M059J (cell line): ENCODE measurements at places on chromosomes 11 and 22. TPM values are rescaled to one million over a fixed set of nuclear protein-coding genes. Genes with fewer than 3 reads are reported as not detected.

The SIPA1 gene
- 8.7 and 22.7 TPM in 2 replicates for total RNA-seq

The SLC25A18 gene
- 0.71 and 0.81 TPM in 2 replicates for total RNA-seq

- no peak for DNase-seq
These were observed at the start of gene TRIM29 for GRCh38 chr11:120137611-120138521. Gene TRIM29, minus strand, starts transcription at chr11:120138113. Its CDS starts 82 bp downstream, at chr11:120138031.

GRCh38 chr11:124837491-124837856 is 27.8 kb upstream of the ROBO3 start:
- peak; percentile 79 for DNase-seq

The ARSA gene
- total RNA-seq: 6.2 and 10.9 TPM in 2 replicates

DNA sequence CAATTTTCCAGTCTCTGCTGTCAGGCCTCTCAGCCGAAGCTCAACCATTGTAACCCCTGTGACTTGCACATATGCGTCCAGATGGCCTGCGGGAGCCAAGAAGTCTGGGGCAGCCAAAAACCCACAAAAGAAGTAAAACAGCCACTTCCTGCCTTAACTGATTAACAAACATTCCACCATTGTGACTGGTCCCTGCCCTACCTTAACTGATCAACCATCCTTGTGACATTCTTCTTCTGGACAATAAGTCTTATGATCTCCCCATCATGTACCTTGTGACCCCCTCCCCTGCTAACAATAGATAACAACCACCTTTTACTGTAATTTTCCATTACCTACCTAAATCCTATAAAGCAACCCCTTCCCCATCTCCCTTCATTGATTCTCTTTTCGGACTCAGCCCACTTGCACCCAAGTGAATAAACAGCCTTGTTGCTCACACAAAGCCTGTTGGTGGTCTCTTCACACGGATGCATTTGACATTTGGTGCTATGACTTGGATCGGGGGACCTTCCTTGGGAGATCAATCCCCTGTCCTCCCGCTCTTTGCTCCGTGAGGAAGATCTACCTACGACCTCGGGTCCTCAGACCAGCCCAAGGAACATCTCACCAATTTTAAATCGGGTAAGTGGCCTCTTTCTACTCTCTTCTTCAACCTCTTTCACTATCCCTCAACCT is 1.3 kb upstream of the NDUFC2 start:
- peak; percentile 89 for DNase-seq

The MN1 gene
- 1.2 and 2.8 TPM in 2 replicates for total RNA-seq

DNA sequence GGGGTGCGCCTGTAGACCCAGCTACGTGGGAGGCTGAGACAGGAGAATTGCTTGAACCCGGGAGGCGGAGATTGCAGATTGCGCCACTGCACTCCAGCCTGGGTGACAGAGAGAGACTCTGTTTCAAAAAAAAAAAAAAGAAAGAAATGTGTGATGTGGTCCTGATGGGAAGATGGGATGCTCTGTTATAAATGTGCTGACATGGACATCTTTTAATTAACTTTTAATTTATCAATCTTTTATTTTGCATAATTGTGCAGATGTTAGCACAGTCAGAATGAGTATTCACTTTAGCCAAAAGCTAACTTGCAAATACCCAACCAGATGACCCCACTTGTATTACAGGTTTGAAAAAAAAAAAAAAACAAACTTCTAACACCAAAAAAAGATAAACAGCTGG is 23.8 kb upstream of the USP47 start:
- no peak for DNase-seq

DNA sequence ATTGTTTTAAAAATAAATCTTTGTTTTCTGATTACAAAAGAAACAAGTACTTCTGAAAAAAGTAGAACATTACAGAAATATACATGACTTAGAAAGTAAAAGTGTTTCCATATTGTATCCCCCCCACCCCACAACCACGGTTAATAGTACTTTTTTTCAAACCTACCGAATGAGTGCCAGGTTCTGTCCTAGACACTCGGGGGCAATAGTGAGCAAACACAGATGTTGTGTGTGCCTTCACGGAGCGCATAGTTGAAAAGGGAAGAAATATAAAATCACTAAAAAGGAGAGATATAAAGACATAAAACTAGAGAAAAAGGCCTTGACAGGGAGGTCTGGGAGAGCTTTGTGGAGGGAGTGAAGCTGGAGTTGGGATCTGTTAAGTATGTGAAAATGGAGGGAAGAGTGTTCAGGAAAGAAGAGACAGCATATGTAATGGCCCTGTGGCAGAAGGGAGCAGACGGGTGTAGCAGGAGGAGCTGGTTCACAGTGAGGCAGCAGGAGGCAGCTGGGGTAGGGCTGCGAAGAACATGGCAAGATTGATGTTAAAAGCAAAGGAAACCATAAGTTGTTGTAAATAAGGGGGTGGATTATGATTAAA is 42.1 kb upstream of the ALX4 start:
- no peak for DNase-seq

The FAM180B gene
- total RNA-seq: not detected in 2 replicates

DNA sequence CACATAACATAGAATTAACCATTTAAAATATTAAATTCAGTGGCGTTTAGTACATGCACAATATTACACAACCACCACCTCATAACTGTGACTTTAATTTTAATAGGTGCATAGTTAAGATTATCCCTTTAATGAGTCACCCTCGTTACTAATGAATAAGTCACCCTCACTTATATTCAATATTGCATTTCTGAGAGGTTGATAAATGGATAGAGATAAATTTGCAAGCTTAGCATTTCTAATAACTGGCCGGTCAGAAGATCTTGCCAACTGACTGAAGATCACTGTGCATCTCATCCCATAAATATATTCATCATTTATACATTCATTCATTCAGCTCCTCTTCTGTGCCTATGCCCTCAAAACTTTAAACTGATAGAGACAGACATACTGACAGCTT is 243.7 kb downstream of the TTC28 start:
- DNase-seq: no peak

GRCh38 chr22:48444320-48445112 is 1383.2 kb downstream of the BRD1 start:
- peak; percentile 15 for DNase-seq

DNA sequence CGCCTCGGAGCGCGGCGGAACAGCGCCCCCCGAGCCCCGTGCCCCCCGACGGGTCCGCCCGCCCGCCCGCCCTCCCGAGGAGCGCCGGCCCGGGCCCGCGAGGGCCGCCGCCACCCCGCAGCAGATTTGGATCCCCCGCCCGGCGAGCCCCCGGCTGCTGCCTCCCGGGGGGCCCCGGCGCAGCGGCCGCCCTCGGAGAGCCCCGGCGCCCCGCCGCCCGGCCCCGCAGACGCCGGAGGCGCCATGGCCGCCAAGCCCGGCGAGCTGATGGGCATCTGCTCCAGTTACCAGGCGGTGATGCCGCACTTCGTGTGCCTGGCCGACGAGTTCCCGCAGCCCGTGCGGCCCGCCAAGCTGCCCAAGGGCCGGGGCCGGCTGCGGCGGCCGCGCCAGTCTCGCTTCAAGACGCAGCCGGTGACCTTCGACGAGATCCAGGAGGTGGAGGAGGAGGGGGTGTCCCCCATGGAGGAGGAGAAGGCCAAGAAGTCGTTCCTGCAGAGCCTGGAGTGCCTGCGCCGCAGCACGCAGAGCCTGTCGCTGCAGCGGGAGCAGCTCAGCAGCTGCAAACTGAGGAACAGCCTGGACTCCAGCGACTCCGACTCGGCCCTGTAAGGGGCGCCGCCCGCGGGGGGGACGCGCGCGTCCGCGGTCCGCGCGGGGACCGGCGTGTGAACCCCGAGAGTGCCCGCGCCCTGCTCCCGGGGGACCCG is 380 bp downstream of the C11orf96 start:
- DNase-seq: peak; percentile 55

GRCh38 chr11:61116426-61117167 is 14.3 kb downstream of the CD5 start:
- no peak for DNase-seq

- DNase-seq: no peak
These were observed 141.9 kb downstream of the CSNK2A3 start for GRCh38 chr11:11211186-11211585.

GRCh38 chr22:49006207-49007012 is 821.3 kb downstream of the BRD1 start:
- no peak for DNase-seq

The KLHDC7B gene
- total RNA-seq: 0.02 and 0.37 TPM in 2 replicates

- DNase-seq: no peak
These were observed 31.8 kb downstream of the FAM118A start for GRCh38 chr22:45341498-45341897.

- DNase-seq: no peak
These were observed 5.7 kb downstream of the SAA4 start for GRCh38 chr11:18230859-18231258.

DNA sequence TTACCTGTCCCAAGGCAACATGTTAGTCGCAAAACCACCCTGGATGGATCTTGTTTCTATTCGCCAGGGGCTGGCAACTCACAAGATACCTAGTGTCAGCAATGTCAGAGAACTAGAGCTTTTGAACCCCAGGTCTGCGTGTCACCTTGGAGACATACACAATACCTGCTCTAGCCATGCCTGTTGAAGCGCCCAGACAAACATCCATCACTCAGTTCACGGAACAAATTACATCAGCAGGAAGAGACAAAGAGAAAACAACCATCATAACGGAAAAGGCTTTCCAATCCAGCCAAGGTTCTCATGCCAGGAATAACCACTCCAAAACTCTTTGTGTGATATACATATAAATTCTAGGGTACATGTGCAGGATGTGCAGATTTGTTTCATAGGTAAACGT is 2.2 kb downstream of the CD59 start:
- DNase-seq: peak; percentile 34

DNA sequence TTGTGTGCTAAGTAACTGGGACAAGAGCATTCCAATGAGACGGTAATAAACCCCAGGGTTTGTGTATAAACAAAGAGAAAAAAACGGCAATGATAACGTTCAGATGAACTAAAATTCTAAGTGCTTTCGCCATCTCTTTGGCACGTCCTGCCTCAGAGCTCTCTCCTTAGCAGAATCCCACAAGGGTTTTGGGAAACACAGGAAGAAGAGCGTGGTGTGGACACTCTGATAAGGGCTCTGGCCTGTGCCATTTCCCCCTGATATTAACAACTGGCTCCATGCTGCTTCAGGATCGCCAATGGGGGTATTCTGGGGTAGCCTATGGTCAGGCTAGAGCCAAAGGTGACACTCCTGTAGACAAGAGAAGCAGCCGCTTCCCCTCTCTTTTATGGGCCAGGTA is 18.4 kb downstream of the ABCC8 start:
- no peak for DNase-seq

- DNase-seq: no peak
These were observed 25.8 kb downstream of the SWAP70 start for GRCh38 chr11:9689721-9690120.

GRCh38 chr22:23055449-23056179 is 14.7 kb upstream of the GNAZ start:
- DNase-seq: no peak

GRCh38 chr11:112745973-112746372 is 215.2 kb upstream of the NCAM1 start:
- no peak for DNase-seq

- no peak for DNase-seq
These were observed 4.3 kb downstream of the KRTAP5-6 start for GRCh38 chr11:1701091-1701807.

DNA sequence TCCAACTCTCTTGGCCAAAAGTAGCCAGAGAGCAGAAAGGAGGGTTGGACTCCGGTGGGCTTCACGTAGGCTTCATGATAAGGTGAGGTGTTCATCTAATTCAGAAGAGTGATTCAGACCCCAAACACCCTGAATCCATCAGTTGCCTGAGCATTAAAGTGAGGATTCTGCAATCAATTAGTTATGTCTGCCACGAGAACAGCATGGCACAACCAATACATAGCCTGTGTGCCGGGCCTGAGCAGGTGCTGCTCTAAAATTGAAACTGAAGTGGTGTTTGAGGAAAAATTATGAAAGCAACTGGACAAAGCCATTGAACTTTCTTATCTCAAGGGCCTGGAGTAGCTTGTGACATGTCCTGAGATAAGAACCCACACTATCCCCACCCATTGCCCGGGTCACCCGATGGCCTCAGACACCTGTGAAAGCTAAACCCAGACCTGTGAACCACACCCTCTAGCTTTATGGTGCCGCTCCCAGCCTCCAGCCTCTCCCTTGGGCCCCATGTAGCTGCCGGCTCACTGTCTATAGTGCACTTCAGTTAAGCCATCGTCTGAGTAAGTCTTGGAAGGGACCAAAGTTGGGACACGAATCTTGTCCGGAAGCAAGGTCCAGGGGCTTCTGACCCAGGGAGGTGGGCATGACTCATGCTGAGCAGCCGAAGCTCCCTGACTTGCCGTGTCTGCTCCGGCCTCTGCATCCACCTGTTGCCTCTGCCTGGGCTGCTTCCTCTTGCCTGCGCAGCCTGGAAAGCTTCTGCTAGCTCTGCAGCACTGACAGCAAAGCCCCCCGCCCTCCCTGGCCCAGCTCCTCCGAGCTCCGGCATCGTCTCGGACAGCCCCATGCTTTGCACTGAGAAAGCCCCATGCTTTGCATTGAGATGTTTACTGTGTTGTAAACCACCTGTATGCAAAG is 5.7 kb upstream of the MYEOV start:
- no peak for DNase-seq

DNA sequence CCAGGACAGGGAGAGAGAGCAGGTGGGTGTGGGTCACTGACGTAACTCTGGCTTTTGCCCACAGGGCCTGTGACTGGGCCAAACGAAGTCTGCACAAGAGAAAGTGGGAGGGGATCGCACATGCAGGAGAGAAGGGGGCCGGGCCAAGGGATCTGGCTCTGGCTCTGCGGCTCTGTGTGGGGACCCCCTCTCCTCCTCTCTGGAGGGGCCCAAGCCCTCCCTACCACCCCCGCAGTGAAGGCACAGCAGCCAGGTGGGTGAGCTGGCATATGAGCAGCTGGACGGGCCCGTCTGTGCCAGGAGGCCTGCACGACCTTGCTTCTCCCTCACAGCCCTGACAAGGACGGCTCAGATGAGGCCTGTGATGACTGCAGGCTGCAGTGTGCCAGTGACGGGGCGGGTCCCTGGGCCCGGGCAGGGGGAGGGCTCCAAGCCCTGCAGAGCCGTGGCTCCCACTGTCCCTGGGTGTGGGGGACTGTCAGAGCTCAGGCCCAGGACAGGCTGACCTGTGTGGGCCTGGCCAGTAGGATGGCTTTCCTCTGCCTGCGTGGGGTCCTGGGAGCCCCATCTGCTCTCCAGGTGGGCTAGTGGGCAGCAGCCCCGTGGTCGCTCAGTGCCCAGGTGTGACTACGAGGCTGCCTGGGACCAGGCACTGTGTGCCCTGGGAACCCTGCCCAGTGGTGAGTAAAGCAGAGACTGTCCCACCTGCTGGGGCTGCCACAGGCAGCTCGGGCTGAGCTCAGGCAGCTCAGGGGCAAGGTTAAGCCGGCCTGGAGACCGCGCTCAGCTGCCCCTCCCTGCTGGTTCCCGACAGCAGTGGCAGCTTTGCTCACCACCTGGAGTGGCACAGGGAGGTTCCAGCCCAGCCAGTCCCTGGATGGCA is 22.2 kb downstream of the MRGPRG start:
- no peak for DNase-seq

The IMMP1L gene
- 42.7 and 49.3 TPM in 2 replicates for total RNA-seq

- peak; percentile 19 for DNase-seq
These were observed 30.2 kb downstream of the USP47 start for GRCh38 chr11:11871991-11872401.

GRCh38 chr11:30045921-30046577 is 29.2 kb upstream of the KCNA4 start:
- DNase-seq: no peak

- DNase-seq: no peak
These were observed 13.8 kb upstream of the TUBA8 start for GRCh38 chr22:18096823-18097222.

GRCh38 chr11:127424661-127425060 is 424.1 kb upstream of the KIRREL3 start:
- DNase-seq: no peak
